Colonic mucosa (tissue), 4 donors: ENCODE measurements at places on chromosomes 2 and 18. TPM values are rescaled to one million over a fixed set of nuclear protein-coding genes. Genes with fewer than 3 reads are reported as not detected.

GRCh38 chr18:55790296-55790695 lies 202.3 kb upstream of the TCF4 start:
- DNase-seq: no peak

GRCh38 chr2:96324721-96325040 lies 436 bp upstream of the ITPRIPL1 start:
- no peak for DNase-seq

FOXD4L1 gene
- not detected for total RNA-seq

DNA sequence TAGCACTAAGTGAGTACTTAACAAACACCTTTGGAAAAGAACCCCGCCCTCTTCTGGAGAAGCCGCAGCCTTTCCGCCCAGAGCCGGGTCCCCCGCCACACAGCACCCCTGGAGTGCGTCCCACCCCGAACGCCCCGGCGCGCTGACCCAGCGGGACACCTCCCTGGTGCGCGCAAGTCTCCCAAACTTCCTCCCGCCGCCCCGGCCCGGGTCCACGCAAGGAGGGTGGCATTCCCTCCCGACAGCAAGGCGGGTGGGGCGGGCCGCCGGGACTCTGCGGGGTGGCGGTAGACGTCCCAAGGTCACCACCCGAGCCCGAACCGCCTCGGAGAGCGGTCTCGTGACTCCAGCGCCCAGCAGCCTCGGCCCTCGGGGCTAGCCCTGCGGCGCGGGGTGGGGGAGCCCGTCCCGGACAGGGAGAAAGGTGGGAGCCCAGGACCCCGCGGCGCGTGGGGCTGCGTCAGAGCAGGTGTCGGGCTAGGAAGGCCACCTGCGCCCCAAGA lies 598 bp downstream of the CCDC93 start:
- peak; percentile 72 for DNase-seq

DNA sequence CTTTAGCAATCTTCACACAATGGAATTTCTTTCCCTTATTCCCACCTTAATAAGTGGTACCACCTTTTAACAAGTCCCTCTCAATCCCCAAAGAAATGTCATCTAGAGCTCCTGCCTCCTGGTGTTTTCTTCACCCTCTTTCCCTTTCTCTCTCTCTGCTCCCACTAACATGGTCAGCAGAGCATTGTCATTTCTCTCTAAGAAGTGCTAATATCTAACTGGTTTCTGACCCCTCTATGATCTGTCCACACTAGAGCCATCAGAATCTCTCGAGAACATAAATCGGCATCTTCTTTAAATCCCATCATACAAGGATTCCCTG lies 161.2 kb upstream of the DTNA start:
- DNase-seq: no peak

LYPD6 gene
- total RNA-seq: 8.4 TPM

- DNase-seq: peak; percentile 63
Observed at GRCh38 chr2:105744091-105744908, 412 bp upstream of the NCK2 start.

DNA sequence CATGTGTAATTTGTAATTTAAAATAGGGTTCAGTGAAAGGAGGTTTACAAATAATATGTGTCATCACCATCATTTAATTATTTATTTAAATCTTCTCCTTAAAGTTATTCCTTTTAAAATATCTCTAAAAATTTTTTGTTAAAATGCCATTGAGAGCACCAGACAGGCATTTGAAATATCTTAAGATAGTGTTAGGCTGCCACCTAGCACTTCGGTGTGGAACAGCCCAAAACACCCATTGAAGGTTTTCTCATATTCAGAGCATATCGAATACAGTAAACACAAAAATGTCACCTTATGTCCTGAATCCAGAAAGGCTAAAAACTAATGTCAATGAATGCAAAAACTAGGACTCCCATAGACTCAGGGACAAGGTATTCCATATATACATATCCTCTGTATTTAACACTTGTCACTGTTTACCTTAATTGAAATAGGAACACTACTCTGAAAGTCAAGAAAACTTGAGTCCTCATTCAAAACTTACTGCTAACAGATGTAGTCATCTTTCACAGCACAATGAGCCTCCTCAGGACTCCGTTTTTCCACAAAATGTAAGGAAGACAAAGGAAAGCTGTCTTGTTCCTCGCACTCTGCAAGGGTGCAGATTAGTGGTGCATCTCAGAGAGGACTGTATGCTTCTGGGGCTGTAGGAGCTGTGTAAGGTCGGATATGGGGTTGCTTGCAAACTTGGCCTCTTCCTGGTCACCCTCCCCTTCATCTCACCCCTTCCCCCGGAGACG lies 329.5 kb downstream of the PAX3 start:
- DNase-seq: no peak

DNA sequence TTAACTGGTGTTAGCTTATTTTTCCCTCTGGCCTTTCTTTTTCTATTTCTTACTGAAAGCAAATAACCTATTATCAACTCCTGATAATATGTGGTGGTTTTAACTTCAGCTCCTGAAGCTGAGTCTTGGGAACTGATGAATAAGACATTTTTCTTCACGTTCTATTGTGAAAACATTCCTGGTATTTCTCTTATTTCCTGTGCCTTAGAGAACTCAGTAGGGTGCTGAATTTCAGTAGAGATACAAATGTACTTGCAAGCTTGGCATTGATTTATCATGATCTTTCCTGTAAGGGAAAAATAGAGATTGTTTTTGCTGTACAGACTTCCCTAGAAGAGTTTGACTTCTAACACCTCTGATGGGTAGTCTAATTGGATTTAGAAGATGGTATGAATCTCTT lies 52.8 kb upstream of the DCC start:
- no peak for DNase-seq

GRCh38 chr2:226184540-226184939 lies 615.1 kb downstream of the IRS1 start:
- no peak for DNase-seq

DNA sequence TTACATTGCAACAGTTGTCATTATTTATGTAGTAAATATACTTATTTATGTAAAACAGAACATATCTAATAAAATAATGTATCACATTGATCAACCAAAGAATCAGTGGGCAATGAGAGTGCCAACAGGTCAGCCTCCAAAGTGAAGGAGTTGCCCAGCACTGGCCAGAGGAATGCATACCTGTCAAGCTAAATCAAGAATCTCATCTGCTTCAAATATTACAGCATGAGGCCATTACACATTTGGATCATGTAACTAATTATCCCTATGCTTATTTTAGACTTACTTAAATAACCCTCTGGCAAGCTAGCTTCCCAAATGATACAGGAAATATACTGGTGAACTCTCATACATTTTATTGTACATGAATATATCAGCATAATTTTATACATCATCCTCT lies 1211.7 kb upstream of the ACVR2A start:
- no peak for DNase-seq

DNA sequence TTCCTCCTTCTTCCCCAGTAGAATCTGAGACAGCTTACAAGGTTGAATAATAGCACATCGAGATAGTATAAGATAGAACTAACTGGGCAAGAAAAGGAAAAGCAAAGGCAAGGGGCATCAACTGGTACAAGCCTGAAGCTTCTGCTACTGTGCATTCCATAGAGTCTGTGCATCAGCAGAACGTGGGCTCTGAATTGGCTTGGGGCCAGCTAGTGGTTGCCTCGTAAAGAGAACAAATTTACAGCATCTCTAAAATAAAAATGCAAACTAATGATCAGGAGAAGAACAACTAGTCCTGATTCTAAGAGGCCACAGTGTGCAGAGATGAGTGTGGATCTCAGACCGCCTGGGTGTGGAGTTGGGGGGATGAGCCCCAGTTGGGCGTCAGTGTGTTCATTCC lies 36.6 kb downstream of the UPP2 start:
- no peak for DNase-seq

MROH2A gene
- total RNA-seq: not detected

- no peak for DNase-seq
Observed at GRCh38 chr2:222941510-222942032, 80.7 kb downstream of the ACSL3 start.

LIMS1 gene
- 34.1 TPM for total RNA-seq

- peak; percentile 90 for DNase-seq
Observed at GRCh38 chr2:10486601-10487079, 38.5 kb upstream of the ODC1 start.

CACNB4 gene
- 0.44 TPM for total RNA-seq

DNA sequence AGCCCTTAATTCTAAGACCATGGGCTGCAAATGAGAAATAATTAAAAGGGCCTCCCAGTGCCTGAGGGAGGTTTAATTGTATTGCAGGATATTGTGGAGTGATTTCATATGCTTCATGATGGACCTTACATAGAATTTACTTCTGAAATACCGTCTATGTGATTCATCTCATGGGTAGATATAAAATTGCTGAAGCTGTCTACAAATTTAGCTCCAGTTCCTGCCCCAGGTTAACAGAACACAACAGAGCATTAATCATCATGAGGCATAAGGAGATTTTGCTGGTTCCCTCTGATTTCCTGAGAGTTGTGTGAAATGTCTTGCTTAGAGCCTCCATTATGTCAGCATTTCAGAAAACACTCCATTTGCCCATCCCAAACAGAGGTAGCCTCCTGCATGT lies 770 bp downstream of the UPP2 start:
- no peak for DNase-seq

ANKRD62 gene
- total RNA-seq: 0.40 TPM

GRCh38 chr2:181683518-181684453 lies 3.5 kb upstream of the NEUROD1 start:
- no peak for DNase-seq

DNA sequence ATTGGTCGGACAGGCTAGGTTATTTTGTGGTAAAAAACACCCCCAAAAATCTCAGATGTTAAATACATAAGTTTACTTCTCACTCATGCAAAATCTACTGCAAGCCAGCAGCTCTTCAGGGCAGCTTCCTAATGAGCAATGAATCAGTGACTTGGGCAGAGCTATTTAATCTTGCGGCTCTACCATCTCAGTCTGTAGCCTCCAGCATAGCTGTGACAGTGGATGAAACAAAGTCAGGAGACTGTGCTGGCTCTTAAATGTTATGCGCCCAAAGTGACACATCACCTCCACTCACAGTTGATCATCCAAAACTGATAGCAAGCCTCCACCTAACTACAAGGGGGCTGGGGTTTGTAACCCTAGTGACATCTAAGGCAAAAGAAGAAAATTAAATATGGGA lies 571.9 kb downstream of the METTL4 start:
- no peak for DNase-seq

DNA sequence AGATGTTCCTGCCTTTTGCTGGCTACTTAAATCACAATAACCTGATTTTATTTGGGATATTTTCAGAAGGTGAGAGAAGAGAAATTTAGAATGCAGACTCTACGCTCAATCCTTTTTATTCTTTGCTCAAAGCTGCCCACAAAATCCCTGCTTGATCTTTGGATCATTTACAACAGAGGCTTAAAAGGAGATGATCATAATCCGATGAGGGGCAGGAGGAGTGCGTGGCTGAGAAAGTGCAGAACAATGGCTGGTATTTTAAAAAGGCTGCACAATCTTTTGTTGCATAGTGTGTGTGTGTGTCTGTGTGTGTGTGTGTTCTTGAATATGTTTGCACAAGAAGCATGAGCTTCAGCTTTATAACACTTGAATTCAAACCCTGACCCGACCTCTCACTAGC lies 256.3 kb upstream of the MYT1L start:
- DNase-seq: no peak

DNA sequence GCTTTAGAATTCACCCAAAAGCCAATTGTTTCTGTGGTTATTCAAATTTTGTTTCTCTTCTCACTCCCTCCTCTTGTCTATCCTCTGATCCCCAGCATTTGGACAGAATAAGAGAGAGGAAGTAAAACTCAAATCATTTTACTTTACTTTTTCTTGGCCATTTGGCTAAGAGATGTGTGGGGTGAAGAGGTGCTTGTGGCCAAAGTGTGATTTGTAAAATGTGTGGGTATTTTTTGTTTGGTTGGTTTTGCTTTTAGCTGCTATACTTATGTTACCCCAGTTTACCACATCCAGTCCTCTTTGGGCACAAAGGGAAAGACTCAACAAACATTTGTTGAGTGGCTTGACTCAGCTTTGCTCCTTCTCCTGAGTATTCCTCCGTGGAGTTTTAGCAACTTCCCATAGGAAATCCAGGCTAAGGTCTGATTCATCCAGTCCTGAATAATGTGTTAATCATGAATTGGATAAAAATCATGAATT lies 109.1 kb upstream of the CYP1B1 start:
- DNase-seq: no peak

DNA sequence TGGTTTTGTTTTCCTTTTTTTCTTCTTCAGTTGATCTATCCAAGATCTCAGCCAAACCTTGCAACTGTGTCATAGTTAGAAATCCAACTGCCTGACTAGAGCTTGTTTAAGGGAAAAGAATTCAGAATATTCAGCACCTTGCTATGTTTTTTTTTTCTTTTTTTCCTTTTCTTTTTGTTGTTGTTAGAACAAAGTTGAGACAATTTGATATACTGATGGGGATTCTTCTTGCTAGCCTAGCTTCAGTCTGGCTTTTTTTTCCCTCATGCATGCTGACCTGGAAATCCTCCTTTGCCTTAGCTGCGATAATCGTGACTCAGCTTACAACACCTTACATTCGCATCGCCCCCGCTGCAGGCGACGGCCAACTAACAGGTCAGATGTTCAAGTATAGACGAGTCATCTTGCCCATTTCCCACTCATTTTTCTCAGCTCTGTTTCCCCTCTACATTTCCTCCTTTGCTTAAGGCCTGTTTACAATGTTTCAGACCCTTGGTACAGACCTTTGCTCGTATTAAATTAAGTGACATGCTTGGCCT lies 487.2 kb upstream of the RAB12 start:
- no peak for DNase-seq

UGT1A10 gene
- total RNA-seq: 82.9 TPM

DNA sequence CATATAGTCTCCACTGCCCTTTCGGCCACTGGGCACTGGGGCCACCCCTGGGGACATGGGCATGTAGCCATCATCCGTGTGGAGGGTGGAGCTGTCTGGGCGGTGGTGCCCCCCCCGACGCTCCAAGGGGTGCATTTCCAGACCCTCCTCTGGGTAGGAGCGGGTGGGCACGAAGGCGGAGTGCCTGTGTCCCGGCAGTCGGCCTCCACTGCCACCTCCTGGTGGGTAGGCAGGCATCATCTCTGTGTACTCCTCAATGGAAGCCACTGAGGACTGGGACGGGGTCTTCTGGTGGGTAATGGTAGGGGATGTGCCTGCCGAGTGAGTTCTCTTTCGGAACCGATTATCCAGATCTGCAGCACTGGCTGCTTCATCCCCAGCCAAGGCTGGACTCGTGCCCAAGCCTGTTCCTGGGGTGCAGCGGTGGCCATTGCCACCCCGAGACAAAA lies 2.8 kb downstream of the IRS1 start:
- DNase-seq: peak; percentile 35

DNA sequence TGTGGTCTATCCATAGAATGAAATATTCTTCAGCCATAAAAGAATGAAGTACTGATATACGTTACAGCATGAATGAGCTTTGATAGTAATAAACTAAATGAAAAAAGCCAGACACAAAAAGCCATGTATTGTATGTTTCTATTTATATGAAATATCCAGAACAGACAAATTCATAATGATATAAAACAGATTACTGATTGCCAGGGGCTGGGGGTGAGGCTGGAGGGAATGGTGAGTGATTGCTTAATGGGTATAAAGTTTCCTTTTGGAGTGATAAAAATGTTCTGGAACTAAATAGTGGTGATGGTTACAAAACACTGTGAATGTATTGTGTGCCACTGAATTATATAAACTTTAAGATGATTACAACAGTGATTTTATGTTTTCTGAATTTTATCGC lies 200.5 kb downstream of the MC4R start:
- DNase-seq: no peak

- DNase-seq: no peak
Observed at GRCh38 chr2:3420076-3420768, 40.7 kb downstream of the TRAPPC12 start.
